ENCODE measurements at places on chromosomes 1 and 21. TPM values are rescaled to one million over a fixed set of nuclear protein-coding genes. Genes with fewer than 3 reads are reported as not detected.

DNA sequence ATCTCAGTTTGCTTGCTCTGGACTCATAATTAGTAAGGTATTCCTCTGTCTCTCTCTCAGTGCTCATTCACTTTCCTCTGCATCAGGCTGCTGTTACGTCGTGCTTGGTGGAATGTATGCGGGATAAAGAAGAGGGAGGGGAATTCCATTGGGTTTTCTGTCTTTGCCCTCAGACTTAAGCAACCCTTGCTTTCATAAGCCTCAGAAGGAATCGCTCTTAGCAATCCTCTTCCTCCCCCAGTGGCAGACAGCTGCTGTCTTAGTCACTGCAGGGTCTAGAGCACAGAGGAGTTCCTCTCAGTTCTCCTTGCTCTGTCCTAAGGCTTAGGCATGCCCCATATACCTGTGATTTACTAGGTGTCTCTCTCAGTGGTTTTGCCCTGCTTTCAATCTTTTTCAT, 19.1 kb upstream of the NTMT2 start:
- H3K36me3 ChIP-seq, result no peaks in the 10 kb centered on the region
- H3K27me3 ChIP-seq, result no peaks in the 10 kb centered on the region
- H3K4me1 ChIP-seq, result no peaks in the 10 kb centered on the region
- no peak for DNase-seq
- no peak overlapping the region for H3K27ac ChIP-seq

- no peak for DNase-seq
- H3K27ac ChIP-seq, result peak overlapping the region; percentile 61
- H3K4me3 ChIP-seq, result peak overlapping the region; percentile 12
Observed at GRCh38 chr1:32741413-32742198, 39.0 kb upstream of the SYNC start.

Gene CFAP45
- 0.18 TPM for polyA plus RNA-seq

DNA sequence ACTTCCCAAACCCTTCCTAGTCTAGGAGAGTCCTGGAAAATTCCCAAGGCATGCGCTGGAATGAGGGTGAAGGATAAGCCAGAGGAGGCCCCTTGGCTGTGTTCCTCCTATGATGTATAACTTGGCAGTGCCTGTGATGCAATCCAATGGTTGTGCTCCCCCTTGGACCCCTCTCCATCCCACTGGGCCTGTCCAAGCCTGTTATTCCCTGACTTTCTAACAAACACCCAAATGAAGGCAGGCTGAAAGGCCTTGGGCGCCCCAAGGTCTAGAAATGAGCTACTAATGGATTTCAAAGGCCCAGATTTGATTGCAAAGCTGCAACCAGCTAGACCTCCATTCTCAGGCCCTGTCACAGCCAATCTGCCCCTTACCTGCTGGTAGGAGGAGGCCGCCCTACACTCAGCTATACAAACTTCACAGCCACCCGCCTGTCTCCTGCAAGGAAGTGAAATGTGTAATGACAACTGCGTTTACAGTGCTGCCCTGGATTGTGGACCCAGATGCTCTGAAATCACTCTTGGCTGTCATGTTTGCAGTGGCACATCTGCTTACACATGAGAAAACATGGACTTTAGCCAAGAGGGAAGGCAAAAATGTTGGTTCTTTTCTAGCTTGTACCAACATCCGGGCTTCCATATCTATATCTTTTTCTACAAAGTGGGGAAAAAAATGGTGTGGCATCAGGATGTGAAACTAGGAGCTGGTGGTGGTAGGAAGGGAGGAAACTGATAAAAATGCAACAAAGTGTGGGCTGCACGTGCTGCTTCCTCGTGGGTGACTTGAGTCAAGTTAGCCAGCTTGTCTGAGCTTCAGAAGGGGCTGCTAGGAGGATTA, 130.4 kb downstream of the TRABD2B start:
- H3K4me3 ChIP-seq, result no peak overlapping the region
- H3K27ac ChIP-seq, result no peak overlapping the region
- DNase-seq, result no peak

DNA sequence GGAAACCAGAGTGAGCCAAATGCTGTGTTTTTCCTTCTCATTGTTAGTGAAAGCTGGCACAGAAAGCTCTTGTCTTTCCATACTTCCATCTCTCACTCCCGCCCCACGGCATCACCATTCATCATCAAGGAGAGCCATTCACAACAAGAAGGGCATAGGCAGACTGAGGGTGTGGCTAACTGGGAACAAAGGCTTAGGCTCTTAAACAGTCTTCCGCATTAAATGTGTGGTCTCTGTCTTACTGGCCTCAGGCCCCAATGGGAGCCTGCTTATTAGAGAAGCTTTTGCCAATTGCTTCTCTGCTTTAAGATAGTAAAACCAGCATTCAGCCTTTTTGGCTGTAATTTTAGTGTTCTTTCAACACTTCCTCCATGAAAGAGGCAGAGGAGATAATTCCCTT, 51.4 kb downstream of the TNFSF18 start:
- no peak overlapping the region for H3K27ac ChIP-seq
- no peaks in the 10 kb centered on the region for H3K27me3 ChIP-seq
- no peak overlapping the region for H3K4me3 ChIP-seq

- H3K27me3 ChIP-seq, result no peaks in the 10 kb centered on the region
- peaks cover 47% of the 10 kb centered on the region for H3K4me1 ChIP-seq
- peaks cover 5% of the 10 kb centered on the region for H3K36me3 ChIP-seq
- H3K4me3 ChIP-seq, result peak overlapping the region; percentile 80
- H3K27ac ChIP-seq, result peak overlapping the region; percentile 82
Observed at GRCh38 chr1:24502065-24502708, 449 bp upstream of the RCAN3 start.

- no peak overlapping the region for H3K27ac ChIP-seq
- no peaks in the 10 kb centered on the region for H3K27me3 ChIP-seq
- H3K4me3 ChIP-seq, result no peak overlapping the region
Observed at GRCh38 chr1:70475023-70475422, 64.0 kb downstream of the CTH start.

DNA sequence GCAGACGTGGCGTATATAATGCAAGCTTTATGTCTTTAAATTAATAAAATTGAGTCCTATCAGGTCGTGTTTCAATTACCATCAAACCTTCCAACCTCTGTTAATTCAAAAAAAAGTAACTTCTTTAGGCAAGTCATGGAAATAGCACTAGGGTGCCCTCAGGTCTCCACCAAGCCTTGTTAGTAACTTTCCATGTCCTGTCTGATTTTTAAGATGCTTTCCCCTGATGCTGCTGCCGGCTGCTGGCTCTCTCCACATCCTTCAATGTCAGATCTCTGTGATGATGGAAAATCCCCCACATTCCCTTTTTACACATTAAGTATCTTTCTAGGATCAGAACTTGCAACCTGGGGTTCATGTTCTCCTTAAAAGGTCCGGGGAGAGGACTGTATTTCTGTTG, 3.0 kb downstream of the ERG start:
- no peak overlapping the region for H3K27ac ChIP-seq
- no peaks in the 10 kb centered on the region for H3K4me1 ChIP-seq
- no peaks in the 10 kb centered on the region for H3K36me3 ChIP-seq
- no peak for DNase-seq
- H3K27me3 ChIP-seq, result no peaks in the 10 kb centered on the region

DNA sequence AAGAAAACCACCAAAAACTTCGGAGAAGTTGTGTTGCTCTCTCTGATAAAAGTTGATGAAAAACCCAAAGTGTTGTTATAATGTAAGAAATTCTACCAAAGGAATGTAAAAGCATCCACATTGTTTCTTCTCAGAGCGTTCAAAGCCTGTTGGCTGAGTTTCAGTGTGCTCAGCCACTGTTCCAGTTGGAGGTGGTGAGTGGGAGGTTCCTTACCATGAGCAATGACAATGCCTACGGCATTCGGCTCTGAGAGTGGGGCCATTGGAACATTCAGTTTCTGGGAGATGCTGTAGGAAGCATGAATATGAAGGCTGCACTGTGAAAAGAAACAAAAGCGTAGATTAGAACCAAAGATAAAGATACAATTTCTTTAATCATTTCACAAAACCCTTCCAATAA, 20.5 kb upstream of the MYBPHL start:
- H3K36me3 ChIP-seq, result no peaks in the 10 kb centered on the region
- no peaks in the 10 kb centered on the region for H3K4me1 ChIP-seq
- DNase-seq, result no peak
- no peaks in the 10 kb centered on the region for H3K27me3 ChIP-seq
- no peak overlapping the region for H3K4me3 ChIP-seq

DNA sequence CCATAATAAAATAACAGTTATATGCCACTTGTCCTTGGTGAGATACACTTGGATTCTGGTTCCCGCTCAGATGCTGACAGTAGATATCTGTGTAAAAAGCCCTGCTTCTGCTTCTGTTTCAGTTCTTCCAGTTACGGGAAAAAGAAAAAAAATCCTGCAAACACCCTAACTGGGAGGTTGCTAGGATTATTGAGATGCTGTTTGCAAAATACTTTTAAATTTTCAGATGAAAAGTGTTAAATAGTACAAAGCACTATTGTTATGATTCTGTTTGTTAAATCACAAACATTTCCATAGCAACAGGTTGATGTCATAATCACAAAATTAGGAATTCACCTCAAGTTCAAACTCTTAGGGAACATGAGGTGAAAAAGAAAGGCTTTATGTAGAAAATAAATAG, 232.3 kb downstream of the HMCN1 start:
- H3K4me1 ChIP-seq, result no peaks in the 10 kb centered on the region
- no peaks in the 10 kb centered on the region for H3K27me3 ChIP-seq
- no peak for DNase-seq
- no peak overlapping the region for H3K27ac ChIP-seq
- H3K4me3 ChIP-seq, result no peak overlapping the region
- H3K36me3 ChIP-seq, result no peaks in the 10 kb centered on the region

- H3K4me1 ChIP-seq, result peaks cover 5% of the 10 kb centered on the region
- no peaks in the 10 kb centered on the region for H3K27me3 ChIP-seq
- H3K27ac ChIP-seq, result no peak overlapping the region
- no peak for DNase-seq
- no peaks in the 10 kb centered on the region for H3K36me3 ChIP-seq
Observed at GRCh38 chr21:44566403-44566802, 7.1 kb upstream of the KRTAP10-4 start.

DNA sequence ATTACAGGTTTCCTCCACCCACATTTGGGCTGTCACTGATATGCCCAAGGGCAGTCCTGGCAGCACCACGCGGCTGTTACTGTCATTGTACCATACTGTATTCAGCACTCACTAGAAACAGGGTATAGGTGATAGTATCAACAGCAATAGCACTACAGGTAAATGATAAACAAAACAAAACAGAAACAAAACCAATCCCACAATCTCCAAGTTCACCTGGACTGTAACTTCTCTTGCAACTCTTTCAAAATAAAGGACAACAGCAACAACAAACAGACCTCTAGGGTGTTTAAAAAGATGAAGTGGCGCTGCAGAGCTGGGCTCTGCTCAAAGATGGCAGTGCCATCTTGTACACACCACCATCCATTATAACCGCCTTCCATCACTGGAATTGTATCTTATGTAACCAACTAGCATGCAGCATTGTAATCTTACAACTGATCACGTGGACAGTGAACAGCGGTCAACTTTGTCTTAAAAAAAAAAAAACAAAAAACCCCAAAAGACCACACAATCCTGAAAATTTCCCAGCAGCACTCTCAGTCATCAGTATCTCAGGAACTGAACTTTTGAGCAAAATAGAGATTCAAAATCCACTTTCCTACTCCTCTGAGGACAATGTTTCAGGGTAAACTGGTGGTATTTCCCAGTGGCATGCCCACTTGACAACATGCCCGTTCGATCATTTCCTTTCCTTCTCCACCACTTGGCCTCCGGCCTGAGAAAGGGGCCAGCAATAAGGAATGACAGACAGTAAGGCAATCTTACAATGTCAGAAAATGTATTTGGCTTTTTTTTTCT, 3.8 kb downstream of the IRF2BP2 start:
- H3K27me3 ChIP-seq, result no peaks in the 10 kb centered on the region
- DNase-seq, result peak; percentile 56
- H3K27ac ChIP-seq, result peak overlapping the region; percentile 95
- H3K4me3 ChIP-seq, result peak overlapping the region; percentile 93

Gene KRTAP19-1
- not detected for polyA plus RNA-seq

Gene DMRTA2
- polyA plus RNA-seq, result not detected

- no peak for DNase-seq
- no peak overlapping the region for H3K4me3 ChIP-seq
- H3K4me1 ChIP-seq, result no peaks in the 10 kb centered on the region
- no peaks in the 10 kb centered on the region for H3K36me3 ChIP-seq
- no peaks in the 10 kb centered on the region for H3K27me3 ChIP-seq
Observed at GRCh38 chr21:32248571-32249461, 30.0 kb downstream of the MIS18A start.

Gene CLCA4
- not detected for polyA plus RNA-seq

- H3K27me3 ChIP-seq, result no peaks in the 10 kb centered on the region
Observed at GRCh38 chr1:207619871-207620542, 24.9 kb upstream of the CR1L start.

DNA sequence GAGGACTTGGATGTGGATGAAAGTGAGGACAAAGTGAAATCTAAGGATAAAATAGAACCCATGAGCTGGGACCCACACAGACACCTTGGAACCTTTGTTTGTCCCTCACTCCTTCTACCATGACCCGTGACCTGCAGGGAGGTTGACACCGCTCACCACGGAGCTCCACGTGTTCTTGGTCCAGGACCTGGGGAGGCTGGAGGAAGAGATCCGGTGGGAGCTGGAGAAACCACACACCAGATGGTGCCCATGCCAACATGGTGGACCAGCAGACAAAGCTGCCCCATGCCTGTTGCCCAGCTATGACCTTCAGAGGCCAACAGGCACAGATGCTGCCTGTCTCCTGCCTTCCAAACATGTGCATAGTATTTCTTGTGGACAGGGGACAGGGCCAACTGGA, 721.9 kb downstream of the PTPRU start:
- H3K27me3 ChIP-seq, result no peaks in the 10 kb centered on the region
- no peak overlapping the region for H3K27ac ChIP-seq
- H3K36me3 ChIP-seq, result no peaks in the 10 kb centered on the region
- no peak overlapping the region for H3K4me3 ChIP-seq
- no peak for DNase-seq

Data from CD8-positive, alpha-beta memory T cell (primary cell).